Smooth muscle cell of bladder (primary cell): ENCODE measurements at places on chromosomes 11 and 22. TPM values are rescaled to one million over a fixed set of nuclear protein-coding genes. Genes with fewer than 3 reads are reported as not detected.

HTR3A gene
- not detected in 2 replicates for total RNA-seq

ARVCF gene
- total RNA-seq, result 4.1 and 4.8 TPM in 2 replicates

RAB39A gene
- not detected in 2 replicates for total RNA-seq

CST6 gene
- 0.14 TPM in 1 of 2 replicates, not detected in the other for total RNA-seq

FJX1 gene
- 7.3 and 10.4 TPM in 2 replicates for total RNA-seq

PYGM gene
- 0.57 and 3.1 TPM in 2 replicates for total RNA-seq

DTX4 gene
- total RNA-seq, result 3.6 and 6.3 TPM in 2 replicates
